Stimulated activated CD8-positive, alpha-beta memory T cell treated with anti-CD3 and anti-CD28 coated beads, Interleukin-15, amount 100 ng/mL, for 1 hour (primary cell): ENCODE measurements at places on chromosomes 5 and 9.

GRCh38 chr5:132008961-132009680 is 2.3 kb downstream of the ACSL6 start:
- no peak for DNase-seq

GRCh38 chr5:128462330-128462729 is 75.7 kb downstream of the FBN2 start:
- DNase-seq = no peak

DNA sequence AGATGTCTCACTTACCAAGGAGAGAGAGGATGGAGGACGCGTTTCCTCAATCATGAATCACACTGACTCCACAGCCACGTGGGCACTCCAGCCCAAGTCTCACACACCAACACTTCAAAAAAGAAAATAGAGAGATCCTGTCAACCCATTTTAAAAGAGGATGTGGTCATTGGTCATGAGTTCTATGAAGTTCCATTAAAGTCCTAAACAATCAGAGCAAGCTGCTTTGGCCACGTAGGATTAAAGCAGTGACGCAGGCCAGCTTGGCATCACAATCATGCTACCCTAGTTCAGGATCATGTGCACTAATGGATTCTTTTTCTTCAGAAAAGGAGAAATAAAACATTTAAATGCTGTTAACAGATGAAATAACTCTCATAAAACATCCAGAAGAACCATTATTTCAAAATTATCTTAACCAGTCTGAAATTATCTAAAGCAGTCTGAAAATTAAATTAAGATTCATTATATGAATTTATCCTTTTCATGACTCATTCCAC is 108.1 kb downstream of the SEMA5A start:
- no peak for DNase-seq

DNA sequence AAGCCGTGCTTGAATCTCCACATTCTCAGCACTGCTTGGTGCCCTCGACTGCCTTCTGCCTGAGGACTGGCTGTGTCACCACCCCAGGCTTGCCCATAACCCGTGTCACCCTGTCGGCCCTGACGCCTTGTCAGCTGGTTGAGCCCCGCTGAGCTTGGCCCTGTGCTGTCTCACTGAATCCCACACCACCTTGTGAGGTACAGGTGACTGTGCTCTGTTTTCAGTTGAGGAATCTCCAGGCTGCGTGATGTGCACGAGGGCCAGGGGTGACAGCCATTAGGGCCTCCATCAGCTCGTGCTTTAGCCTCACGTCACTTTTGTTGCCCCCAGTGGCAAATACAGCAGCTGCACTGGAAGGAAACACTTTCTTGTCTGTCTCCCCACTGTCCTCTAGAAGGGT is 90.7 kb downstream of the CACNA1B start:
- no peak for DNase-seq

DNA sequence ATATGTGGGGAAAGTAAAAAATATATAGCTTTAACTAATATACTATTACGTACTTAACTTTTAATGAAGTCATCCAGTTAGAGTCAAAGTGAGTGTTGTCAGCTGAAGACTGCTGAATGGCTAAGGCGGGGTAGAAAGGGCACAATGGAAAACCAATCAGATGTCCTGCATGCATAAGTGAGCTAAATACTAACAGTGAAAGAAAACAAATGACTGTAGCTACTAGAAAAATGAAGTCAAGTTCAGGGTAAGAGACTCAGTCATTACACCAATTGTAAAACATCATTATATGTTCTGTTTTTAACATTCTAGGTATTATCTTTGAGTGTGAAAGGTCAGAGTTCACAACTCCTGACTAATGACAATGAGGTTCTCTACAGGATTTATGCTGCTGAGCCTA is 295.2 kb downstream of the ADGRV1 start:
- DNase-seq = no peak

DNA sequence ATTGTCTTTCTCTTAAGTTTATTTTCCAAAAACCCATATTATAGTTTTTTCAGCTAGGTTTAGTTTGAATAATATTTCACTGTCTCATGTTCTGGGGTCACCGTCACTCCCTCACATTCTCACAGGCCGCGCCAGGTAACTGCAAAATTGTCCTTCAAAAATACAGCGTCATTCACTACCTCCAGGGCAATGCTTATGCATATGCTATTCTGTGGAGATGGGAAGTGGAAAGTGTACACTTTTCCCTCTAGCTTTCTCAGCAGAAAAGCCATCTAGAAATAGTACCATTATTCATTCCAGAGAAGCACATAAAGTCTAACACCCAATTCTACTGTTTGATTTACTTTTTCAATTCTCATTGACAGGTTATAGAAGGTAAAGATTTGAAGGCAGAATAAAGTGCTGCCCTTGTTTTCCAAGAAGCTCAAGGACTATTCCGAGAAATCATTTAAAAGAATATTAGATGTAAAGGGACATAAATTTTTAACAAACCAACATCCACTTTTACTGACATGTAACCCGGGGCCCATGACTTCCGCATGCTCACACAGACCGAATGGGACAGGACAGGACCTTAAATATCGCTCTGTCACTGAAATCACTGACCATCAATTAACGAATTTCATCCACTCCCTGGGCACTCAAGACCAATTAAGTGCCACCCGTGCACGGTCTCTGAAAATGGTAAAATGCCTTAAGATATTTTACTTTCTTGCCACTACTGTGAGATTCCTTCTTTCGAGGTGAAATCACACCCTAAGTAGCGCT is 720 bp downstream of the NUDT12 start:
- DNase-seq = no peak

DNA sequence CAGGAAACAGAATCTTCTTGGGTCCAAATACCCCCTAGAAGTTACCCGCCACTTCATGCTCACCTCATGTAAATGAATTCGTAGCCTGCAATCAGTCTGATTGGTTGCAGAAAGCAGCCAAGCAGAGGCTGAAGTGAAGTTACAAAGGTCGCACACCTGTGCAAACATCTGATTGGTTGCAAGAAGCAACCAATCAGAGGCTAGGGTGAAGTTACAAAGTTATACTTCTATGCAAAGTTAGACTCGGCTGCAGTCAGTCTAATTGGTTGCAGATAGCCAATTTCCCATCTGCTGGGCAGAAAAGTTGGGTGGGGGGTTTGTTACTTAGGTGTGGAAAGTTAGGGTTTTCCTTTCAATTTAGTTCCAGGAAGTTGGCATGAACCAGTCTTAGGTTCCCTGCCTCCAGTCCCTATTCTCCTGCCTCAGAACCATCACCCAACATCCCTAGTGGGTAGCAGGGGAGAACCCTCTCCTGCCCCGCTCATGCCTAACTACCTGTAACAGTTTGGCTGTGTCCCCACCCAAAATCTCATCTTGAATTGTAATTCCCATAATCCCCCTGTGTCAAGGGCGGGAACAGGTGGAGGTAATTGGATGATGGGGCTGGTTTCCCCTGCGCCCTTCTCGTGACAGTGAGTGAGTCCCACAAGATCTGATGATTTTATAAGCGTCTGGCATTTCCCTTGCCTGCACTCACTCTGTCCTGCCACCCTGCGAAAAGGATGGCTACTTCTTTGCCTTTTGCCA is 1.2 kb upstream of the RUSC2 start:
- no peak for DNase-seq

DNA sequence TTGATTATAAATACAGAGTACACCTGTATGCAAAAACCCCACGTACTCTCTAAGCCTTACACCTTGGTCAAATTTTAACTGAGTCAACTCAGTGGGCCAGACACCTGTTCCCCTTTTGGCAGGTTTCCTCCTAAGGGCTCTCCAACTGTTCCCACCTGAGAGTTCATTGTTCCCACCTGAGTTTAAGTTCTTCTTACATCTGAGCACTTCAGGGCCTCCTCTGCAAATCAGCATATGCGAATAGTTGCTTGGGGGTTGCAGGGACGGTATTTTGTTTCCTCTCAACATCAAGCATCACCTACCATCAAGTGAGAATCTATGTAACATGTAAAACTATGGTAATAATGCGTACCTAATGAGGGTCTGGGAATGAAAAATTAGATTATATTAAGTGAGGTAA is 300.0 kb downstream of the PIK3R1 start:
- DNase-seq = no peak

DNA sequence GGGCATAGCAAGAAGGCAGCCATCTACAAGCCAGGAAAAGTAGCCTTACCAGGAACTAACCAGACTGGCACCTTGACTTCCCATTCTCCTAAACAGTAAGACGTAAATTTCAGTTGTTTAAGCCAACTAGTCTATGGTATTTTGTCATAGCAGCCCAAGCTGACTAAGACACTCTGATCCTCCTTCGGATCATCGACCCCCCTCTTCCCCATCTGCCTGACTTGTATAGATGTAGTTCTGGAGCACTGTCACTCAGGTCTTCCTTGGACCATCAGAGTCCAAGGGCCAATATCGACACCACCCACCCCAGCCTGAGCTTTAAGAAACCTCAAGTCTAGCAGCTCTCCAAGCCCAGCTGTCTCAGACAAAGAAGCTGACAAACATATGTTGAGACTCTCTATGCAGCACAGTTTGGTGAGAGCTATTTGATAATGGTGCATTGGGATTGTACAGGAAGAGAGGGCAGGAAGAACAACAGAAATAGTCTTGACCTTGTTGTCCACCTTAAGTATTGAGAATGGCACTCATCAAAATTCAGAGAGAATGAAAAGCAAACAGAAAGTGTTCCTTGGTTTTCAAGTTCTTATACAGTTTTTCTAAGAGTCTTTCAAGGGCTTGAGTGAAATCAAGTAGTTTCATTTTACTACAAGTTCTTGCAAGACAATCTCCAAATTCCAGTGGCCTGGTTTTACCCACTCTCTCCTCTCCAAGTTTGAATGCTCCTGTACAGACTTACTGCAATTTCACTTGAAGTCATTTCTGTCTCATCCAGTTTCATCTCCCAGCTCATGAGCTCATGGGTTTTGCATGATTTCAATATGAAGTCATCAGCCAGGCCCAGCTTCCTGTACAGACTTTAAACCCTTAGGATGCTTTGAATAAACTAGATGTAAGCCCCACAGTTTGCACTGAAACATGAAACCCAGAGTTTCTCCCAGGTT is 122.3 kb upstream of the RAI14 start:
- no peak for DNase-seq

DNA sequence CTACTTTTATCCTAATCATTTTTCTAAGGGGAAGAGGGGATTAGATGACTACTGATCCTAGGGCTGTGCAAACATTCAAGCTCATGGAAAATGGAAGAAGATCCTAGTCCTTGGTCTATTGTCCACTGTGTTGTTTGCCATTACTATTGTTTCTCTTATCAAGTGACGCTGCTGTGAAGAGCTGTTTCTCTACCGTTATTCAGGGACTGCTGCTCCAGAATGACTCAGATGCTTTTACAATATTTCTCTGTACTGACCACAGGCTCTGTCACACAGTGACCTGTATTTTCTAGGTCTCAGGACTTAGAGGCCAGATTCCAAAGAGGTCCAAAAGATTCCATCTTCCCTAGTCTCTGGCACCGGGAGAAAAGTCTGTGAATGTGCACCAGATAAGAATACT is 159.5 kb upstream of the CHD1 start:
- no peak for DNase-seq

DNA sequence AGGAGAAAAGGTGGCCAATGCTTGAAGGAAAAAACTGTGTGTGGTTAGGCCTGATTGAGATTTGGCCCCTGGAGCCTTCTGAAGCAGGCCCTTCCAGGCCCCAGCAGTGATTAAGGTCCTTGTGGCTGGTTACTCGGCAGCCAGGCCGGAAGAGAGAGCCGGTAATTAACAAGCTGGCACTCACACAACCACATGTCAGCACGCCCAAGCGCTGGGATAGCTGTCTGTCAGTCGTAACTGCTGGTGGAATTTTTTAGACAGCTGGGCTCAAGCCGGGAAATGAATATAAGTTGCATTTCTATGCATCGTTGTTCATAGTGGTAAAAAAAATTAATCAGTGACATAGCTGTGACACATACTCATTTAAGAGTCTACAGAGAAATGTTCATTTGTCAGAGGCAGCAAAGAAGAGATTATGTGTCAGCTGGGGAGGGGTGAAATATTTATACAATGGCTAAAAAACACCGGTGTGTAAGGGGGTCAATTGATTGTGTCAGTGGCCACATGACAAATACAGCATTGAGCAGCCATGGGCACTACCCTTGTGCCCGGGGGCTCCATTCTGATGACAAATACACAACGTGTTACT is 13.7 kb upstream of the ARAP3 start:
- no peak for DNase-seq
